NCI-H146 (cell line): ENCODE measurements at places on chromosomes 5 and 9.

DNA sequence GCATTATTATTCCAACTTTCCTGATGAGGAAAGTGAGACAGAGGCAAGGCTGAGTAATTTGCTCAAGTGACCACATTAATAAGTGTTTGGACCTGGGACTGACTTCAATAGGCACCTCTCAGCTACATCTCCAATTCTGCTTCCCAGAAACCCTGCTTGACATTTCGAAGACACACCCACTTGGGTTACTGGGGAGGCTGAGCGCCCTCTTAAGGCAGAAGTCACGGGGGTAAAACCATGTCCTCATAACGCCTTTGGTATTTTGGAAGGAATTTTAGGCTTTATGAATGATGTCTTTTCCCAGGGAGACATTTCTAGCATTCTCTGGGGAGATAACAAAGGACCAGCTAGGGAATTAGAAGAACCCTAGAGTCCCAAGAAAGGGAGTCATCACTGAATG is 53.3 kb downstream of the TRPC7 start:
- DNase-seq, result no peak

DNA sequence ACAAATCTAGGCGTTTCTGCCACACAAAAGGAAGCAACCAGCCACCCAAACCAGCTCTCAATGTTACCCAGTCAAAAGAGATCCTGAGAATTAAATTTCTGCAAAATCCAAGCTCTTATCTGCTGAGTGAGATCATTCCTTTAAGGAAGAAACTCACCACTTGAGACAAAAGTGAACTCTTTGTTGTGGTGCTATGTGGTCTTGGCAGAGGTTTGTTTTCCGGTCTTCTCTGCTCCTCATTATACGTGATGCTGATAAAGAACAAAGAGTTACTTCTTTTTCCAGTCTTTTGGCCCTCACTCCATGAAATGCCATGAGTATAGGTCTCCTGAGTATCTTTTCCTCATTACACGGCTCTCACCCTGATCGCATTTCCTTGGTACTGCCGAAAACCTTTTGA is 82.1 kb downstream of the PRKACG start:
- DNase-seq, result no peak

DNA sequence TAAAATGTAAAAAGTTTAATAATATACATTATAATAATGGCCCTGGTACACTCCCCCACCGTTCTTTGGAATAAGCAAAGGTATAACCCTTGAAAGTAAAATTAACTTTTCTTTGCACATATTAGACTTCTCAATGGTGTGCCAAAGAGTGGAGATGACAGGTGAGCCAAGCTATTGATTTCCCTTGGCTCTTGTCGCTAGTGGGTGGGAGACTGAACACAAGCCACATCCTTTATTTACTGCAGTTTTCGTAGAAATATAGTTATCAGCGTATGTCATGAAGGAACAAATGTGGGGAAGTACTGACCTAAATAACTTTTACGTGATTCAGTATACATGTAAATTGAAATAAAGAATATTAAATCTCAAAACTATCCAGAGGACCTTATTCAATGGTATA is 549.3 kb downstream of the RAB3C start:
- DNase-seq, result no peak

DNA sequence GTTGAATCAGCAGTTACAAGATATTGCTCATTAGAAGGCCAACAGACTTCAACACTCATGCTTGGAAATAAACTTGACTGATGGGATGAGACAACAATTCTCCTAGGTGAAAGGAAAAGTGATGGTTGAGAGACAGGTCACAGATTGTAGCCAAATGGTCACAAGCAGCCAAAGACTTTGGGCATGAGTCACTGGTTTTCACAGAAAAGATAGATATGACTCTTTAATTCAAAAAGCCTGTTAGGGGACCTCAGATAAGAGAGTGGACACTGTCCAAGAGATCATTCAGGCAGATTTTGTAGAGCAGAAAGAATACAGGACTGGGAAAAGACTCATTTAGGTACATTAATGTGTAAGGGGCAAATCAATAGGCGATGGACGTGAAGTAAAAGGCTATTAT is 982.5 kb downstream of the MAT2B start:
- no peak for DNase-seq

DNA sequence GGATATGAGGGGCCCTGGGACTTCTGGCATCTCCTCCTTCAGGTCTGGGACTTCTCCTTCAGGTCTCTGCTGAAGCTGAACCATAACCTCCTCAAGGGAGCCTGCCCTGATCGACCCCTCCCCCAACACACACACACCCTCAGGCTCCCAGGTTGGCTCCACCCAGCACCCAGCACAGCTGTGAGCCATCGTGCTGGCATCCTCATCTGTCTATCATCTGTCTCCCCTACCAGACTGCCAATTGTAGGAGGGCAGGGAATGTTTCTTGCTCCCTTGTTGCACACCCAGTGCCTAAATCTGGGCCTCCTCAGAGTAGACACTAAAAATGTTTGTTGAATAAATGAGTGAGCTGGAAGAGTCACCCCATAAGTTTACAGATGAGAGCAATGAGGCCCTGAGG is 71.4 kb downstream of the LRSAM1 start:
- DNase-seq, result no peak
